OCI-LY7 (cell line): ENCODE measurements at places on chromosomes 3 and 15. TPM values are rescaled to one million over a fixed set of nuclear protein-coding genes. Genes with fewer than 3 reads are reported as not detected.

DNA sequence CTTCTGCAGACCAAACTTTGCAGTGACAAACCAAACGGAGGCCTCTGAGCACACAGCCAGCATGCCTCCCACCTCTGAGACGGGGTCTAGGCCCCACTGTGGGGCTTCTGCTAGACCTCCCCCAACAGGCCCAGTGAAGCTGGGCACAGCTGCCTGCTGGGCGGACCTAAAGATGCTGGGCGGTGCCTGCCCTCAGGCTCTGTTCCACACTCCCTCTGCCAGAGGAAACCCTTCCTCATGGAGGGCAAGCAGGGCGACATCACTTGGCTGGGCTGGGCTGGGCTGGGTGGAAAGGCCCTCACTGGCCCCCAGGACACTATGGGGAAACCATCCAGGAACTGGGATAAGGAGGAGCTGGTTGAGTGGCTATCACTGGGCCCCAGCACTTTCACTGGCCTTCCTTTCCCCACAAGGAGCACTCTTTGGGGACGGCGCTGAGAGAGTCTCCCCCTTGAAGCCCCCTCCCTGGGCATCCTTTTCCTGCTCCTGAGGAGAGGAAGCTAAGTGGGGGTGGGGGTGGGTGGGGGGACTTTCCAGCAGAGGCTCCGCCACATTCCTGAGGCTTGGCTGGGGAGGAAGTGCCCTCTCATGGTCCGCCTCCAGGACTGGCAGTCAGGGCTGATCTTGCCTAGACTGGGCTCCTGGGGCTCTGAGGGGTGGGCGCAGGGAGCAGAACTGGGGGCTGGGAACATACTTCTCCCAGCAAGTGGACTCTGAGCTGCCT is 98.1 kb upstream of the HACD2 start:
- DNase-seq: no peak

DNA sequence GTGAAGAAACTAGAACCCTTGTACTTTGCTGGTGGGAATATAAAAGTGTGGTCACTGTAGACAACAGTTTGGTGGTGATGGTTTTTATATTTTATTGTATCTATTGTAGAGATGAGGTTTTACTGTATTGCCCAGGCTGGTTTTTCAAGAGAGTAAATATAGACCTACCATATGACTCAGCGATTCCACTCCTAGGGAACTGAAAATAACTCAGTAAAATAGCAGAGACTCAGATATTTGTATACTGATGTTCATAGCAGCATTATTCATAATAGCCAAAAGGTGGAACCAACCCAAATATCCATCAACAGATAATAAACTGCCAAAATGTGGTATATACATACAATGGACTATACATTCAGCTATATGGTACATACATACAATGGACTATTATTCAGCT is 68.8 kb upstream of the IL12A start:
- no peak for DNase-seq

- DNase-seq: no peak
Observed at GRCh38 chr3:3800080-3800455, 837 bp downstream of the LRRN1 start.

ALDH1A3 gene
- not detected in 2 replicates for total RNA-seq

DUOXA2 gene
- not detected in 2 replicates for total RNA-seq

HTR3C gene
- total RNA-seq: not detected in 2 replicates

RTP1 gene
- total RNA-seq: not detected in 2 replicates

FBXW12 gene
- total RNA-seq: 0.37 and 0.44 TPM in 2 replicates
